Stimulated activated CD8-positive, alpha-beta memory T cell treated with anti-CD3 and anti-CD28 coated beads, Interleukin-2, amount 100 ng/mL, for 1 hour (primary cell): ENCODE measurements at places on chromosomes 5 and 9.

- DNase-seq: no peak
Observed at GRCh38 chr5:112548246-112548881, 129.3 kb upstream of the EPB41L4A start.

DNA sequence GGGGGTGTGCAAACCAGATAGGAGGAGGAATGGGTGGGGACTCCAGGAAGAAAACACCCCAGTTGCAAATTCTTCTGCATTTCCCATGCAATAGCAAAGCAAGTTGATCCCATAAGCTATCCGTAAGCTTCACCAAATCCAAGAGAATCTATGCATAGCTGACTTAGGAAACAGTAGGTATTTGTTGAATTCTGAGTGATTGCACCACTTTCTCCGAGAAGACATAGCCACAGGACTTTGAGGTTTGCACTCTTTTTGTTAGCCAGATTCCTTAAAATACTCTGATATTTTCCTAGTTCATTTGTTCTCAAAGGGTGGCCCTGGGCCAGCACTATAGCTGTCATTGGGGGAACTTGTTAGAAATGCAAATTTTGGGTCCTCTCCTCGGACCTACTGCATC lies 271.9 kb downstream of the SLIT3 start:
- DNase-seq: no peak

DNA sequence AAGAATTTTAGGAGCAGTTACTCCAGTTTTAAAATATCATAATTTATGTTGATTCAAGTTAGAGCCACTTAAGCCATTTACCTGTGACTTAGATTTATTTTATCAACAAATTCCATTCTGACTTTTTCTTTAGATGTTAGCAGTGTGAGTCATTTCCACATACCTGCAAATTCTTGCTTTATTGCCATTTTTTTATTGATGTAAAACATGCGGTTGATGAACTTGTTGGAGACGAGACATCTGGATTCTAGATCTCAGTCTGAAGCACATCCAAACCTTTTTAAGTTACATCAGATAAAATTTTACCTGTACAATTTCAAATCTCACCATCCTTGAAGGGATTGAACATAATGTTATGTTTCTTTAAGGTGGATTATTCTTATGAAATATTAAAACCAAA lies 240.9 kb downstream of the IRX1 start:
- no peak for DNase-seq

DNA sequence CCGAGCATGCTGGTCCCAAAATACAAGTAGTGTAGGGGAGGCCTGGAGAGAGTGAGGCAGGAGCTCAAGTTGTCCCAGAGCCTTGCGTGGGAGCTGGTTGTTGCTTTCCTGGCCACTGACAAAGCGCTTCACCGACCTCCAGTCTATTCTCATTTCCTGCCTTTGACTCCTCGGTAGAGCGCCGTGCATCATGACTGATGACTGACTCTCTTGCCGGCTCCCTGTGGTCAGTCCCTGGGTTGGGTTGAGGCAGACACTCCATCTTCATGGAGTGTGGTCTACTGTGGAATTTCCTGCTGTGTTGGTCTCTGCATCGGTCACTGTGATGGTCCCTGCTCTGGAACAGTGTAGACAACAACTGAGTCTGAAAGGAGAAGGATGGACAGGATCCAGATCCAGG lies 175.1 kb upstream of the S1PR3 start:
- no peak for DNase-seq

GRCh38 chr5:166784545-166785078 lies 1506.8 kb upstream of the WWC1 start:
- DNase-seq: no peak

- no peak for DNase-seq
Observed at GRCh38 chr5:91409304-91409703, 26.2 kb upstream of the ARRDC3 start.

DNA sequence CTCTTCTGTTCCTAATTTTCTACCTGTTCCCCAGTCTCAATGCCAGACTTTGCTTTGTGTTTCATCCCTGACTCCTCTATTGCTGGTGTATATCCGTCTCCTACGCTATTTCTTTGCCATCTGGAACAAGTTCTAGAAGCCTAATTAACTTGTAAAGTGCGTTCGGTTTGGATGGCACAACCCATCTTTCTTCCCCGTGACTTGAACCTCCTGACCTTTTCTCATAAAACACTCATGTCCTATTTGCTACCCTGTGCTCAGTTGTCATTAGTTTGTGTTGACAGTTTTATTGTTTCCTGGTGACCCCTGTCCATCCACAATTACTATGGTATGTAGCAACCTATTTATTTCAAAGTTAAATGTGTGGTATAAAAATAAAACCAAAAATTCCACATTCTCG lies 323.5 kb downstream of the TLE4 start:
- DNase-seq: no peak

DNA sequence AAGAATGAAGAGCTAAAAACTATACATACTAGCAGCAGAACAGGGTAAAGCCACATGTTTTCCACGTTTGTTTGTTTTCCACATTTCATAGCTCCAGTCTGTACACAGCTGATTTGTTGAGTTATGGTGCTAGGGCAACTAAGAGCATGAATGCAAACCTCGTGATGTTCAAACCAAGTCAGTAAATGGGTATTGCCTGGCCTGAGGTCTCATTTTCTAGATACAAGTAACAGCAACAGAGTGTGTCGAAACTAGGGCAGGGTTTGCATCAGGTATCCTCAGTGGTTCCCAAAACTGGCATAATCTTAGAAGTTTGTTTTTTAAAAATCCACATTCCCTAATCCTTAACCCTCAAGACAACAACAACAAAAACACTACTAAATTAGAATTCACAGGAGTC lies 89.3 kb downstream of the CEMIP2 start:
- no peak for DNase-seq

DNA sequence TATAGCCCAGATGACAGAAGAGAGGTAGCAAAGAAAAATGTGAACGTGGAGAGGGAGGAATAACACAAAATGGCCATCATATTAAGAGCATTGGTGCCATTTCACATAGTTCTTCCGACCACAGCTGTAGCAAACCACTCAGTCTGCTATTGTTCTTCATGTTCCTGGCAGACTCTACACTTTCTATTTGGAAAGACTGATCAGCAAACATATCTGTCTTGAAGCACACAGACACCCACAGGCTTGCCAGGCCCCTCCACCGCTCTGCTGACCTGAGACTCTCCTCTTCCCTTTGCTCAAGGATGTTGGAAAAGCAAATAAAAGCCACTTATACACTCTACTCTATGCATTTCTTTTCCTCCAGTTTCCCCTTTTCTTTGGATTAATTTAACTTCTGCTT lies 298.0 kb downstream of the FBXL7 start:
- no peak for DNase-seq

DNA sequence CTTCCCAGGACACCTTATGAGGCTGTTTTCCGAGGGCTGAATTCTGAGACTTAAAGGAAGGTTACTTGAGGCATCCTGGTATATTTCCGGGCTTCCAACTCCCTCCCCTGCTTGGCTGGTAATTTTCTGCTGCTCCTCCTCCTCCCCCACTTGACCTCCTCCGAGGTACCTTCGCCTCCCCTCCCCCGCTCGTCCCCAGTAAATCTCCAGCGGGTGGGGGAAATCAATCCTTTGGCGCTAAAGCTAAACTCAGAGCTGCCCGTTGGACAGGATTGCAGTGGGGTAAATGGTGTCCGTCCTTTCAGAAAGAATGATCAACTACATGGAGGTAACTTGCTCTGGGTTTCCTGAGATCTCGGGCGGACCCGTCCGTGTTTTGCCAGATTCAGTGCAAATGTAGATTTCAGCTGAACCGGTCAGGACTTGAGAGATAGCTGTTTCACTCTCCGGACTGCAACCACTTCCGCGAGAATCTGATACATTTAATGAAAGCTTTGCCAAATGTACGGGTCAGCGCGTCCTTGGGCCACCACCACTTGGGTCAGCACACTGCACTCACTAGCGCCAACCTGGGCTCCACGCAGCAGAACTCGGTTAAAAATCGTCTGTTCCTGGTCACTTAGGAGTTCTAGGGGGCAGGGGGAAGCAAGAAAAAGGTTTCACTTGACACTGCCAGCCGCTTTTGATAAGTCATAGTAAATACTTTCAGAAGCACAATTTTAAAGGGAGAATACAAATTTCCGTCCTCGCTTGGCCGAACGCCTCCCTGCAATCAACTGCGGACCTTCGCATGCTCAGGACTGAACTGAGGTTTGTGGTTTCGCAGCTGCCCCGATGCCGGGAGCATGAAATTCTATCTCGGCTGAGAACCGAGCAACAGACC lies 4.6 kb upstream of the ISL1 start:
- DNase-seq: no peak

DNA sequence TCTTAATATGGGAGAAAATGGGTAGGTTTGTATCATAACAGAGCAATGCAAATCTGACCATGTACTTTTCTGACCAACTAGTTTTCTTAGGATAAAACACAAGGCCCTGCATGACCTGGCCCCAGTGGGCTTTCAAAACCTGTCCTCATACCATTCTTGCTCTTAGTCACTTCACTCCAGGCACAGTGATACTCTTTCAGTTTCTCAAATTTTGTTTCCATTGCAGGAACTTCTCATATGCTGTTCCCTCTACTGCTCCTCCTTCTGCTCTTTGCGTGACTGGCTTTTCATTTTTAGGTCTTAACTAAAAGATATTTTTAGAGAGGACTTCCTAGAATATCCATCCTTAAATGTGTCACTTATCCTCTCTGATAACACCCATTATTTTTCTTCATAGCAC lies 112.4 kb downstream of the INIP start:
- no peak for DNase-seq

- no peak for DNase-seq
Observed at GRCh38 chr9:120928015-120928482, 1.5 kb upstream of the TRAF1 start.

GRCh38 chr5:151570512-151571269 lies 20.4 kb downstream of the FAT2 start:
- no peak for DNase-seq

GRCh38 chr5:100654895-100655294 lies 119.7 kb downstream of the FAM174A start:
- DNase-seq: no peak

- DNase-seq: no peak
Observed at GRCh38 chr9:129750013-129750638, 2.7 kb downstream of the PTGES start.

GRCh38 chr9:136939996-136940525 lies 4.5 kb downstream of the FBXW5 start:
- DNase-seq: no peak

DNA sequence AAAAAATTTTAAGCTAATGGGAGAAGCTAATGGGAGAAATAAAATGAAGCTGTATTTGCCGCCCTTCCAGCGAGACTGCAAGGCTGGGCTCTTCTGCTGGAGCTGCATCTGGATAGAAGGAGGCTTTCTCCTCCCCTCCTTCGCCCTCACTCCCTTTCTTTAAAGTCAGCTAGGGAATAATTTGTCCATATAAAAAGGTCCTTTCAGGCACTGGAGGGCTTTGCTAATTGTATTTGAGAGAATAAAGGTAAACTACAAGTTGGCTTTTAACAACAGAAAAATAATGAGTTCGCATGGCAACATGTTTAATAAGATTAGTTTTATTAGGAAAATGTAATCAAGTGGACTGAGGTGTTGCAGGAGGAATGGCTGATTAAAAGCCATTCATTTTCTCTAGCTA lies 41.3 kb downstream of the NPR3 start:
- DNase-seq: no peak

- DNase-seq: no peak
Observed at GRCh38 chr5:65802080-65802479, 80.1 kb downstream of the NLN start.

GRCh38 chr9:35374436-35374835 lies 115.5 kb upstream of the RUSC2 start:
- DNase-seq: no peak

GRCh38 chr5:35081134-35081533 lies 33.4 kb upstream of the AGXT2 start:
- no peak for DNase-seq

DNA sequence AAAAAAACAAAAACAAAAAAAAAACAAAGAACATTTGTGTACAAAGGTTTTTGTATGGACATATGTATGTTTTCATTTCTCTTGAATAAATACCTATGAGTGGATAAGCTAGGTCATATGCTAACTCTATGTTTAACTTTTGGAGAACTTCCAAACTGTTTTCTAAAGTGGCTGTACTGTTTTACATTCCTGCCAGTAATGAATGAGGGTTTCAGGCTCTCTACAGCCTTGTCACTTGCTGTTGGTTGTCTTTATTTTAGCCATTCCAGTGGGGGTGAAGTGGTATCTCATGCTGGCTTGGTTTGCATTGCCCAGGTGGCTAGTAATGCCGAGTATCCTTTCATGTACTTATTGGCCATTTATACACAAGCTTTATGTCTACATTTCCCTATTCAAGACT lies 9.1 kb upstream of the TRIO start:
- DNase-seq: no peak

DNA sequence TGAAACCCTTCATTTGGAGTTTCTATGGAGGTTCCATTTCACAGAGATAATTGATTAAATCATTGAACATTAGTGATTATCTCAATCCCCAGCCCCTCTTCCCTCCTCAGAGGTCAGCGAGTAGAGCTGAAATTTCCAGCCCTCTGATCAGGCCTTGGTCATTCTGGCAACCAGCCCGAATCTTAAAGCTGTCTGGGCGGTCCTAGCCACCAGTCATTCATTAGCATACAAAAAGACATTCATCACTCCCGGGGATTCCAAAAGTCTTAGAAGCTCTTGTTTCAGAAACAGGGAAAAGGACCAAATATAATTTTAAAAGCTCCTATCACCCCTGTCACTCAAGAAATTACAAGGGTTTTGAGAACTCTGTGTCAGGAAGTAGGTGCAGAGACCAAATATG lies 41.3 kb downstream of the ZNF474 start:
- DNase-seq: no peak

- DNase-seq: peak; percentile 66
Observed at GRCh38 chr5:177116631-177117373, 16.8 kb upstream of the NSD1 start.

DNA sequence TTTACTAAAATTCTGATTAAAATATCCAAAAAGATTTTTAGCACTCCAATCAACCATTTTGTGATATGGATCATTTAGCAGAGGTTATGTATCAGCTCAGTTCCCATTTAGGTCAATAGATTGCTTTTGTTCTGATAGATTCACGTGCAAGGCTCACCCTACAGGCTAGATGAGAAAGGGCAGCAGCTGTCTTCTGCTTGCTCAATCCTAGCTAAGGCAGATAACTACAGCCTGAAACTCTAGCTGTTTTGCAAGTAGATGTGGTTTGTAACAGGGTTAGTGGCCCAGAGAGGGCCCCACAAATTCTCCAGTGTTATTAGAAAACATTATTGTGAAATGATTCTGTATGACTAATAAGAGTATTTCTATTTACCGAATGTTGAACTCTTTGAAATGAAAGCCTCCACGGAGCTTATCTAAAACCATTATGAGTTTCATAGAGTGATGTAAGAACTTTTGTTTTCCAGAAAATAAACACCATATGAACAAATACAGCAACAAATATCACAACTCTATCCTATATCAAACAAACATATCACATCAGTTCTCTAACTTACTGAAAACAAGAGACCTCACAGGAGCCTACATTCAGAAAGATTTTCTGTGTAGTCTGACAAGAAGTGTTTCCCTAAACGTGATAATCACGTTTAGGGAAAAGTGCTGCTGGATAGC lies 841.9 kb upstream of the ACO1 start:
- DNase-seq: no peak

GRCh38 chr5:132528866-132529634 lies 14.3 kb downstream of the IL5 start:
- DNase-seq: no peak
